K562 (cell line): ENCODE measurements at places on chromosomes 4 and X. TPM values are rescaled to one million over a fixed set of nuclear protein-coding genes. Genes with fewer than 3 reads are reported as not detected.

CNGA1 gene
- 0.29 TPM in 1 of 2 replicates, not detected in the other for total RNA-seq

IGSF1 gene
- total RNA-seq: 1.0 and 1.1 TPM in 2 replicates

ESX1 gene
- total RNA-seq: not detected in 2 replicates

RADX gene
- total RNA-seq: 0.09 and 0.13 TPM in 2 replicates

HHIP gene
- 0.09 TPM in 1 of 2 replicates, not detected in the other for total RNA-seq

DMRTC1B gene
- total RNA-seq: not detected in 2 replicates

SEPTIN11 gene
- 85.0 and 85.4 TPM in 2 replicates for total RNA-seq

BGN gene
- 0.11 TPM in 2 replicates for total RNA-seq

MAGEC1 gene
- 36.9 and 37.0 TPM in 2 replicates for total RNA-seq

TCEAL7 gene
- total RNA-seq: 0.13 TPM in 1 of 2 replicates, not detected in the other
